ENCODE measurements at places on chromosomes 1 and 21. TPM values are rescaled to one million over a fixed set of nuclear protein-coding genes. Genes with fewer than 3 reads are reported as not detected.
A peak's percentile ranks its signal among the peaks of the same experiment; 100 is the strongest.

GSTM3 gene
- 93.1 TPM for total RNA-seq

MAP1LC3C gene
- total RNA-seq = 0.21 TPM

CCSAP gene
- total RNA-seq = 11.6 TPM

PLPPR4 gene
- not detected for total RNA-seq

S100A14 gene
- 0.57 TPM for total RNA-seq

CGN gene
- total RNA-seq = 10.2 TPM

BSND gene
- total RNA-seq = not detected

CELSR2 gene
- 4.1 TPM for total RNA-seq

LEMD1 gene
- not detected for total RNA-seq

CFHR3 gene
- not detected for total RNA-seq

DNA sequence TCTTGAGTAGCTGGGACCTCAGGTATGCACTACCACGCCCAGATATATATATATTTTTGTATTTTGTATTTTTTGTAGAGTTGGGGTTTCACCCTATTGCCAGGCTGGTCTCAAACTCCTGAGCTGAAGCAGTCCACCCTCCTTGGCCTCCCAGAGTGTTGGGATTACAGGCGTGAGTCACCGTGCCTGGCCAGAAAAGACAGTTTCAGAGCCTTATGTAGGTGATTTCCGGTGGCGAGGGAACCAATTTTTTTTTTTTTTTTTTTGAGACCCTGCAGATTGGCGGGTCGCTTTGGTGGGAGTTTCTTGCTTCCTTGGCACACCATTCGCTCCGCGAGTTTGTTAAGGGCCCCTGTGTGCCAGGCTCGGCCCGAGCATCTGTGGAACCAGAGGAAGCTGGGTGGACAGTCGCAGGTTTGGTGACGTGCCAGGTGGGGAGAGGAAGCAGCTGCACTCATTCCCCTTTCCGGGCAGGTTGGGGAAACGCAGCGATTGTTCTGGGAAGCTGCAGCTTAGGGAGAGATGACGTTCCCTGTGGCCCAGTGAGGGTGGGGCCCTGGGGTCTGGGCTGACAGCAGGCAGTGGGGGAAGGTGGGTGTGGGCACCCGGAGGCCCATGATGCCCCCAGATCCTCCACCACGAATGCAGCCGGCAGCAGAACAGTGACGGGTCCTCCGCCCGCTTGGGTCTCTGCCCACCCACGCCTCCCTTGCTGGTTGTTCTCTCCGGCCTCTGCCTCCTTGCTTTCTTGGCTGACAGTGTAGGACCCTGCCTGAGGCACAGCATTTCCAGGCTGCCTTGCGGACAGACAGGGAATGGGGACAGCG, 25.1 kb downstream of the SPSB1 start:
- no peak overlapping the region for H3K4me3 ChIP-seq
- peak overlapping the region; percentile 81 for H3K27ac ChIP-seq
- no peaks in the 10 kb centered on the region for H3K36me3 ChIP-seq
- DNase-seq = no peak

GRCh38 chr1:185045814-185046492, 595 bp downstream of the RNF2 start:
- peak overlapping the region; percentile 87 for H3K4me3 ChIP-seq
- peak overlapping the region; percentile 81 for H3K27ac ChIP-seq
- DNase-seq = no peak
- H3K36me3 ChIP-seq = no peaks in the 10 kb centered on the region

GRCh38 chr1:224524679-224525078, 90.1 kb upstream of the WDR26 start:
- no peaks in the 10 kb centered on the region for H3K36me3 ChIP-seq
- DNase-seq = no peak
- H3K27ac ChIP-seq = no peak overlapping the region
- H3K4me1 ChIP-seq = peaks cover 8% of the 10 kb centered on the region

DNA sequence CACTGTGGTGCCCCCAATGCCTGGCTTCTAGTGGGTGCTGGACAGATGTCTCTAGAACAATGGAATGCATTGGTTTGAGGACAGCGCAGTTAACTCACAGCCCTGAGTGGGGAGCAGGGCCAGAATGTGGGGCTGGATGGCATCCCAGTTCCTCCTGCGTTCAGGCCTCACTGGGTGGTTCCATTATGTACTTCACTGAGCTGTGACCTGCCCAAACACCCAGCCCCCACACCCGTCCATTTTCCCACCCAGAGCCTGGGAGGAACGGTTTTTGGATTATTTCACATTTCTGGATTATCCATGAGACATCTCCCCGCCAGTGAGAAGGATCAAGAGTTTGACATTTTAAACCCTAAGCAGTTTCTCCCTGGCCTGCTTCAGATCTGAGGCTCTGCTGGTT, 55.3 kb upstream of the WASF2 start:
- H3K27ac ChIP-seq = peak overlapping the region; percentile 58
- H3K36me3 ChIP-seq = 0 out of 2 replicates have a peak, but pooled peaks cover 2% of the 10 kb centered on the region
- H3K4me3 ChIP-seq = no peak overlapping the region
- no peak for DNase-seq

DNA sequence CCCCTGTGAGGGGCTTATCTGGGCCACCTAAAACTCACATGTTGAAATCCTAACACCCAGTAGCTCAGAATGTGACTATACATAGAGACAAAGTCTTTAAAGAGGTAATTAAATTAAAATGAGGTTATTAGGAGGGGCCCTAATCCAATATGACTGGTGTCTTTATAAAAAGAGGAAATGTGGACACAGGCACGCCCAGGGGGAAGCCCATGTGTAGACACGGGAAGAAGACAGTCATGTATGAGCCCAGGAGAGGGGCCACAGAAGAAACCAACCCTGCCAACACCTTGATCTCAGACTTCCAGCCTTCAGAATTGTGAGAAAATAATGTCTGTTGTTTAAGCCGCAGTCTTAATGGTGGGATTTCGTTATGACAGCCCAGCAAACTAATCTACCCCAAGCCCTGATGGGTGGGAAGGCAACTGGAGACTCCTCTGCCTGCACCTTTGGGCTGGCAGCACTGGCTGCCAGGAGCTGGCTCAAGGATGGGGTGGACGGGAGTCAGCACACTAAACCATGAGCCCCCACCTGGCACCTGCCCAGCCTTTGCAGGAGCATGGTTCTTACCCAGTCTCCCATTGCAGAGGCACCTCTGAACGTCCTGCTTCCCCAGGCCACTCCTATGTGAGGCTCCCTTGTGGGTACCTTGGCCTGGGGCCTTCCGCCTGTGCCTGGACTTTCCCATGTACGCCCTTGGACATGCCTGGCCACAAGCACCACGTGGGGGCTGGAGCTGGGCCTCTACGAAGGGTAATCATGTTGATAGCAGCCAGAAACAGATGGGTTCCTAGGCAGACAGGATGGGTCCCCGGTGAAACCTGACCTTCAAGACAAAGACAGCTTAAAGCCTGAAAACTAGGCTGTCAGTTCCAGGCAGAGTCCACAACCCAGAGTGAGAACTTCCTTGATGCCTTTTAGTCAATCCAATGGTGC, 57.1 kb upstream of the DMRTB1 start:
- no peak overlapping the region for H3K4me3 ChIP-seq
- no peak overlapping the region for H3K27ac ChIP-seq
- no peaks in the 10 kb centered on the region for H3K36me3 ChIP-seq
- H3K27me3 ChIP-seq = 0 out of 2 replicates have a peak, but pooled peaks cover 2% of the 10 kb centered on the region
- DNase-seq = no peak
- no peaks in the 10 kb centered on the region for H3K4me1 ChIP-seq

- no peak overlapping the region for H3K4me3 ChIP-seq
- no peaks in the 10 kb centered on the region for H3K36me3 ChIP-seq
- no peaks in the 10 kb centered on the region for H3K27me3 ChIP-seq
- no peak for DNase-seq
These were observed 522.4 kb upstream of the ZRANB2 start for GRCh38 chr1:71603044-71603776.

GRCh38 chr1:60942291-60942690, 140.1 kb upstream of the NFIA start:
- no peaks in the 10 kb centered on the region for H3K4me1 ChIP-seq
- no peaks in the 10 kb centered on the region for H3K36me3 ChIP-seq
- no peak overlapping the region for H3K27ac ChIP-seq

DNA sequence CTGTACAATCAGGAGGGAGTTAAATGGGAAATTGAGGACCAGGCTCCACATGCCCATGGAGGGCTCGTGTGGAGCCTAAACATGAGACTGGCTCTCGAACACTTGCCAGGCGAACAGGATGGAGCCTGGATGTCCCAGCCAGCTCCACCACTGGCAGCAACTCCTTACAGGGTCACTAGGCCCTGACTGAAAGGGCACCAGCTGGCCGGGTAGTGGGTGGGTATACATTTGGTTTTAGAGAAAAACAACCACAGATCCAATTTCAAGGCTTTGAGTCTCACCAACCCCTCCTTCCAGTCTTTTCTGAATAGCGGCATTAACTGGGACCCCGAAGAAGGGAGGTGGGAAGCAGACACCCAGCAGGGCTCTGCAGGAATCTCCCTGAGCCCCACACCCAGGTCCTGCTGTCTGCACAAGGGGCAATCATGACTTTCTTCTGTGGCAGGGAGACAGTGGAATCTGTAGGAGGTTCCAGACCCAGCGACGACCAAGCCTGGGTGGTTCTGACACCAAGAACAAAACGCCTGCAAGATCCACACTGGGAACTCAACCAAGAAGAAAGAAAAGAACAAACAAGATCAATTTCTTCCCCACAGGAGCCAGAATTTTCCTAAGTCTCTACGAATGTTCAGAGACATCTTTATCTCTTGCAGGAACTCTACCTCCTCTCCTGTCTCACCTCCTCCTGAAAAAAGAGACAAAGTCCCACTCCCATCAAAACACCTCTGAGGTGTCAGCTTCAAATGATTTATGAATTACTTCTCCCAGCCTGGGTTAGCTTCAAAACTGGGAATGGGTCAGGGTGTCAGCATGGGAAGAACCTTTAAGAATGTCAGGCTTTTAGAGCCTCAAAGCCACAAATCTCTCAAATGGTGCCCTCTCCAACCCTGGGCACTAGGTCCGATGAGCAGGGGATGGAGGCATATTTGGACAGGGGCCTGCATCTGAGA, 26.5 kb upstream of the SRP9 start:
- no peak overlapping the region for H3K4me3 ChIP-seq
- H3K27ac ChIP-seq = no peak overlapping the region
- H3K4me1 ChIP-seq = peaks cover 9% of the 10 kb centered on the region

DNA sequence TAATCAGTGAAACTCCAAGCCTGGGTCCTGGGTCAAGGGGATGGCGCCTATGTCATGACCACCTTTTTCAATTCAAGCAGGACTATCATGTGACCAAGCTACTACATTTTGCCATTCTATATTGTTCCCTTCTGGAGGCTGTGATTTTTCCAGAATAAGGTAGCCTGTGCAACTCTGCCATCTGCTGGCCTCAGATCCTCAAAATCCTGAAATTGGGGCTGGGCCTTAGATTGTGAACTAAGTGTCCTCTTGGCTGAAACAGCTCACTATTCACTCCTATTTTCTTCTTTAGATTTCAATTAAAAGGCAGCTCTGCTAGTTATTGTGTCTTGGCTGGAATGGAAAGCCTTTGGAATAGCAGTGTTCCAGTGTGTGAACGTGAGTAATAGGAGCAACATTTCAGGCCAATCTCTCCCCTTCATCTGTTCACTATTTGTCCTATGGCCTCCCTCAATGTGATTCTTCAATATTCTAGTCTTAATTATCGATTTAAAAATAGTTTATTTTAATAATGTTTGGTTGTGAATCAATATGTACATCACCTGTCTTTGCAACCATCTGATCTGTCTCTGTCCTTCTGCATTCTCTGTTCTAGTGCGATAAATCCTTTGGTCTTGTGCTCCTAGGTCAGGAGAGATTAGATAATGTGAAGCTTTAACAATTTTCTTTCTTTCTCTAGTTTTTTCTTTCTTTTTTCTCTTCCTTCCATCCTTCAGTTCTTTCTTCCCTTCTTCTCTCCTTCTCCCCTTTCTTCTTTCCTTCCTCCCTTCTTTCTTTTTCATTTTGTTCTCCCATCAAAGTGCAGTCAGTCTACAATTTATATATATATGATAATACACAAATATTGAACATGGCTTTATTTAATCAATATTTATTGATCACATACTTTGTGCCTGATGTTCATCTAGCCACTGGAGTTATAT, 69.8 kb downstream of the CR1 start:
- H3K4me3 ChIP-seq = no peak overlapping the region
- H3K27me3 ChIP-seq = no peaks in the 10 kb centered on the region
- no peak for DNase-seq
- H3K4me1 ChIP-seq = no peaks in the 10 kb centered on the region
- no peaks in the 10 kb centered on the region for H3K36me3 ChIP-seq
- no peak overlapping the region for H3K27ac ChIP-seq

- no peaks in the 10 kb centered on the region for H3K36me3 ChIP-seq
- H3K4me3 ChIP-seq = no peak overlapping the region
- peaks cover 11% of the 10 kb centered on the region for H3K4me1 ChIP-seq
- DNase-seq = no peak
These were observed 44.8 kb upstream of the CCDC27 start for GRCh38 chr1:3707298-3707938.

- peaks cover 6% of the 10 kb centered on the region for H3K27me3 ChIP-seq
- no peak for DNase-seq
- no peaks in the 10 kb centered on the region for H3K36me3 ChIP-seq
- no peaks in the 10 kb centered on the region for H3K4me1 ChIP-seq
These were observed 145.8 kb upstream of the SYT6 start for GRCh38 chr1:114299331-114299975.

GRCh38 chr1:16155537-16156410, at the start of gene EPHA2:
Gene EPHA2 (minus strand): TSS chr1:16156069. CDS start chr1:16155932, 137 bp downstream.
- H3K27ac ChIP-seq = peak within 1 kb of the TSS; percentile 100
- H3K4me1 ChIP-seq = peaks cover 51% of the 10 kb centered on the region
- H3K36me3 ChIP-seq = peaks cover 9% of the 10 kb centered on the region
- H3K27me3 ChIP-seq = no peaks in the 10 kb centered on the region

DNA sequence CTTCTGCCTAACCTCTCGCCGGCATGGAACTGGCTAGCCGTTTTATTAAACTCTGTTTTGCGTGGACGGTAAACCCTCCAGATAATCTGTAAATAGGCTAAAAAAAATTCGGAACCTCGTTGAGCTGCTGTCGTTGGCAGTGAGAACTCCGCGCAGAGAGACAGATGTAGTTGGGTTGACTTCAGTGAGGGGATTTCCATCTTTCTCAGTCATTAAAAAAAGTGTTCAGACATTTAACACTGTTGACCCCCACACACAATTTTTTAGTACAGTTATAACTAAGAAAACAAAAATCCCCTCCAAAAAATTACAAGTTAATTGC, 464 bp downstream of the PARK7 start:
- H3K27me3 ChIP-seq = no peaks in the 10 kb centered on the region
- no peak for DNase-seq
- H3K36me3 ChIP-seq = peaks cover 18% of the 10 kb centered on the region
- peak overlapping the region; percentile 87 for H3K4me3 ChIP-seq
- peak overlapping the region; percentile 99 for H3K27ac ChIP-seq
